ENCODE measurements at places on chromosomes 4 and X.
A peak's percentile ranks its signal among the peaks of the same experiment; 100 is the strongest.

- peak; percentile 6 for DNase-seq
Observed at GRCh38 chr4:139736274-139736660, 70.6 kb downstream of the MGST2 start.

DNA sequence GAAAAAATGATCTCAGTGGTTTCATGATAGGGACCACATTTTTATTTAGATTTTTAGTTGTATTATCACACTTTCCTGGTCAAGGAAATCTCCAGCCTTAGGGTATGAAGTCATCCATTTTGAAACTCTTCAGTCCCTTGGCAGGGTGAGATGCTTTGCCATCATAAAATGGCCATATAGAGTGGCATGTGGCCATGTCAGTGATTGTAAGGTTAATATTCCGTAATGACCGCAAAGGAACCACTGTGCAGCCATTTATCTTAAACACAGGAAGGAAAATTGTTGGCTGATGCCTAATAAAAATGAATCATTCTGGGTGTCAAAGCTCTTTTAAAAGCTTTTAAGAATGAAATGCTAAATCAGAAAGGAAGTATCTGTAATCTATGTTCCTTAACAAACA, 35.6 kb downstream of the COMMD8 start:
- DNase-seq: no peak

GRCh38 chr4:5980436-5981155, 37.6 kb downstream of the C4orf50 start:
- no peak for DNase-seq

- no peak for DNase-seq
Observed at GRCh38 chr4:26073886-26074560, 160.0 kb downstream of the SMIM20 start.

GRCh38 chrX:131677655-131678628, 134.1 kb downstream of the OR13H1 start:
- no peak for DNase-seq

- DNase-seq: no peak
Observed at GRCh38 chr4:3310301-3311094, 17.7 kb downstream of the RGS12 start.

DNA sequence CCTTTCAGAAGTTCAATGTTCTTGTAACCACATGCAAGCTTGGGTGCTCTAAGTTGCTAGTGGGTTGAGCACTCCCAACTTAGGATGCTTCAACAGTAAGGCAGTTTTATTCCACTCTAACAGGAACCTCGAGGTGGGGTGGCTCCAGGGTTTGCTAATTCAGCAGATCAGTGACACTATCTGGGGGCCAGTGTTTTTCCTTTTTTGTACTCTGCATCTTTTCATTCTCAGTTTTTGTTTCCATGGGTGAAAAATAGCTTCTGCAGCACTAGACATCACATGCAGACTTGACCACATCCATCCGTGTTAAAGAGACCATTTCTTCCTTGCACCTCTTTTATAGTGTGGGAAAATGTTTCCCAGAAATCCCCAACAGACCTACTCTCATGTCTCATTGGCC, 497.6 kb downstream of the STIM2 start:
- no peak for DNase-seq

DNA sequence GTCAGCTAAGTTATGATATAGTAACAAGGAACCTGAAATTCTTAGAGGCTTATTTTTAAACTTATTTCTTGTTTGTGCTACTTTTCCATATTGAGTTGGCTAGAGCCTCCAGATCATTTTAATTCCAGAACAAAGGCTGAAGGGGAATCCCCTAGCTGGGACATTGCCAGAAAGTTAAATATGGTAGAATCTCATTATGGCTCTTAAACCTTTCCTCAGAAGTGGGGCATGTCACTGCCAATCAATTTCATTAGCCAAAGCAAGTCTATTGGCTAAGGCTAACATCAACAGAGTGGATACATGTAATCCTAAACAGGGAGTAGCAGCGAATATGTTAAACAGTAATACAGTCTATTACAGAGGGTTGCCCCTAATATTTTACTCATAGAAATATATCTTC, 47.0 kb downstream of the FTHL17 start:
- DNase-seq: no peak

DNA sequence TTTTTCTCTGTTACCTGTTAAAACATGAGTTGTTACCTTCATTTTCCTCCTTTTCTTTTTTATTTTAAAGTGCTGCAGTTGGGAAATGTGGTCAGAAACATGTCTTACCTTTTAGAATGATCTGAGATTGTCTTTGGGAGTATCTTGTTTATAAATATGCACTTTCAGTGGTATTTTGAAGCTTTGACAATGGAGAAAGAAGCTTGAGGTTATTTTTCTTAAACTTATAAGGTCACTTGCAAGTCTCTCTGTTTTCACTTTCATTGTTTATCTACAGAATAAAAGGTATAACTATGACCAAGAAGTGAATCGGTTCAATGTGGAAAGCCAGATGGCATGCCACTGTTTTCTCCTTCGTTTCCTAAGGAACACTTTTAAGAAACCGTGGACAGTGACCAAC, 167.5 kb upstream of the SLC7A11 start:
- DNase-seq: no peak

GRCh38 chr4:113899271-113900070, 80.0 kb downstream of the ARSJ start:
- DNase-seq: no peak

DNA sequence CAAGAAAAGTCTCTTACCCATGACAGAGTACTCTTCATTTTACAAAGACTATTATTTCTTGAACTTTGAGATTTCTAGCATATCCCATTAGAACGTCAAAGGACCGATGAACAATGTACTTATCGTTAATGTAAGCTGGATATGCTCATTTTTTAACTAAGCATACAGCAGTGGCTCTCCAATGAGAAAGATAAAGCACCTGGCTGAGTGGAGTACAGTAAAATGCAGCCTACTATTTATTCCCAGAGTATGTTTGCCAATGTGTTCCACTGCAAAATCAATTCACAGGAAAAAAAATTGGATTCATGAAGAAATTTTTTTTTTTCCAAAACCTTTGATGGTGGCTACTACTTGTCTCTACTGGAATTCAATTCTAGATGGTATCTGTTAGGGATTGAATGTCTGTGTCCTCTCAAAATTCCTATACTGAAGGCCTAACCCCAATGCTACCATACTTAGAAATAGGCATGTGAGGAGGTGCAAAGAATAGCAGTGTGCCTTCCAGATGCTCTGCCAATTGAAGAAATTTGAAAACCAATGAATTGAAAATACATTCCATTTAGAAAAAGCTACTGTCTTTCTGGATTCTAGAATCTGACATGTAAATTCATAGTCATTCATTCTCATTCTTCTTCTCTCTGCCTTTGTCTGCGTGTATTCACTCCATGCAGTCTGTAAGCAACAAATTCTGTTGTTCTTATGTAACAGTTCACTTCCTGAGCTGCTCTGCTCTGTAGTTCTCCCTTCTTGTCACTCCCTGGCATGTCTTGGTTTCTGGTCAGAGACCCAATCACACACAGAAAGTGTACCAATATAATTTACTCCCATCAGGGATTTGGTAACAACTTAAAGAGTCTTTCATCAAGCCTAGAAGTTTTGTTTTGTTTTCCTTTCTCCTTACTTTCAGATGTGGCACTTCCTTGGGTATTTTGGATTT, 61.4 kb downstream of the PAPSS1 start:
- no peak for DNase-seq

- no peak for DNase-seq
Observed at GRCh38 chrX:37993837-37994619, 12.3 kb upstream of the SYTL5 start.

GRCh38 chr4:126513596-126513995, 1119.2 kb upstream of the INTU start:
- no peak for DNase-seq

- no peak for DNase-seq
Observed at GRCh38 chr4:134189949-134190348, 11.6 kb downstream of the PABPC4L start.
